CD14-positive monocyte (primary cell): ENCODE measurements at places on chromosomes 16 and 17. TPM values are rescaled to one million over a fixed set of nuclear protein-coding genes. Genes with fewer than 3 reads are reported as not detected.

GFAP gene
- 0.18 TPM for polyA plus RNA-seq

MRC2 gene
- not detected for polyA plus RNA-seq

CD7 gene
- 3.6 and 5.1 TPM in 2 replicates for polyA plus RNA-seq

TP53TG3B gene
- polyA plus RNA-seq: not detected

DNAAF1 gene
- not detected for polyA plus RNA-seq

GRCh38 chr17:17824783-17825614 lies 11.8 kb downstream of the SREBF1 start:
- DNase-seq: no peak

- no peak for DNase-seq
These were observed 6.3 kb upstream of the SLC38A8 start for GRCh38 chr16:84048871-84049270.

- no peak for DNase-seq
These were observed 84.3 kb downstream of the TNFRSF13B start for GRCh38 chr17:16887523-16888095.

DNA sequence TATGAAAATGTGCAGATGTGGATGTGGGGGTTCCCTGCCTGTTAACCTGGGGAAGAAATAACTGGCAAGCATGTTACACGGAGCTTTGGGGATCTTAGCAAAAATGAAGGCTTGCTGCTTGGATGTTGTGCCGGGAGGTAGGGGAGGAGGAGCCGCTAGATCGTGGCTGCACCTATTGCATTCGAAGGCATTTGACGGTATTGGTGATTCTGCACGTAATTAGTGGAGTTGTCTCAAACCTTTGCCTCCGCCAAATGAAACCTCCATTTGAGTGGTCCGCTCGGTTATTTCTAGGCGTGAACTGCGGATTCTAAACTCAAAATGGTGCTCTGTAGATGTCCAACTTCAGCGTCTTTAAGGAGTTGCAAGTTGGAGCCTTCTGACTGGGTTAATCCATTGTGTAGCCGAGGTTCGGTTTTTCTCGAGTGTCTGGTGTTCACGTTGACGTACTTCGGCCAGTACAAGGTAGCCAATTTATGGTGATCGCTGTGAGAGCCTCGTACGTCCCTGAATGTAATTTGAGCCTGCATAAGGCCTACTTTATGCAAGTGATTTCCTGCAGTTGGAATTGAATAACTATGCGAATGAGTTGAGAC lies 1.5 kb downstream of the TNRC6C start:
- DNase-seq: no peak

DNA sequence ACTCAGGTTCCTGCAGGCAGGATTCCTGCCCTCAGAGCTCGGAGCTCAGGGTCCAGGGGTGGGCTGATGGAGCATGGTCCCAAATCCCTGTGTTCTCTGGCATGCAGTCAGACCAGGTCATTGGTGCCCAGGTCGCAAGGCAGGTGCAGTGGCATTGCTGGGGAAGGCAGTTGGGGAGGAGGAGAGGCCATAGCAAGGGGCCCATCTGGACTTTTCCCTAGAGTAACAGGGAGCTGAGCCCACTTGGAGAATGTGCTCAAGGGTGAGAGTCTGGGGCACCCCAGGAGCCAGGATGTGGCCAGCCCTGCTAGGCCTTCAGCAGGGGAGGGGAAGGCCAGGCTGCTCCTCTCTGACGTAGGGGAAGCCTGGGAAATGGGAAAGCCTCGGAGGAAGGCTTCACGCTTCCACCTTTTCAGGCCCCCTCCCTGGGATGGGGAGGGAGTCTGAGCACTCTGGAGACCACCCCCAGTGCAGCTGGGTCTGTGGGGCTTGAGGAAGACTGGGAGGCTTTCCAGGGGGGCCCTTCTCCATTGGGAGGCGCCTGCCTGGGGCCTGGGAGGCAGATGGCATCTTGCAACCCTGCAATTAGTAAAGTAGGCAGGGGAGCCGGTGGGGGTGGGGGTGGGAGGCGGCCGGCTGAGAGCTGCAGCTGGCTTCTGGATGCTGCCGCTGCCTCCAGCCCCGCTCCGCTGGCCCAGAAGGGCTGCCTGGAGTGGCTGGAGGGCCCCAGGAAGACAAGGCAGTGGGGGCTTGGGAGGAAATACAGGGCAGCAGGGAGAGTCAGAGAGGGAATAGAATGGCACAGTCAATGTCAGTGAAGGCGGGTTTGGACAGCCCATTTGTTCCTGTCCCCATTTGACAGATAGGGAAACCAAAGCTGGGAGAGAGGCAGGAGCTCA lies 21.1 kb upstream of the DOK4 start:
- no peak for DNase-seq

- no peak for DNase-seq
These were observed 14.5 kb upstream of the FOXF1 start for GRCh38 chr16:86495756-86496261.

DNA sequence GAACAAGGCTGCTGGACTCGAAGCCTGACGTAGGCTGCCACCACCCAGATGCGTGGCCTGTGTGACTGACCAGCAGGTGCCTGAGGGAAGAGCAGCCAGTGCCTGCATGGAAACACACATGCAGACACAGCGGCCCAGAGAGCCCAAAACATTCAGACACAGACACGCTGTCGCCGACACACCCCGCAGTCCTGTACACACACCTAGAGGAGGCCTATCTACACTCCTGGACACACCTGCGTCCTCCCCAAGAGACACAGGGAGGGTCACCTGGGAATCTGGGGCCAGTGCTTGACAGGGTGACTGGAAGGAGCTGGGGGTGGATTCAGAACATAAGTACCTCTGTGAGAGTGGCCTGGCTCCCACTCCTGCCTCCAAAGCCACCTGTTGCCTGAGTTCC lies 6.1 kb upstream of the TSPOAP1 start:
- no peak for DNase-seq

DNA sequence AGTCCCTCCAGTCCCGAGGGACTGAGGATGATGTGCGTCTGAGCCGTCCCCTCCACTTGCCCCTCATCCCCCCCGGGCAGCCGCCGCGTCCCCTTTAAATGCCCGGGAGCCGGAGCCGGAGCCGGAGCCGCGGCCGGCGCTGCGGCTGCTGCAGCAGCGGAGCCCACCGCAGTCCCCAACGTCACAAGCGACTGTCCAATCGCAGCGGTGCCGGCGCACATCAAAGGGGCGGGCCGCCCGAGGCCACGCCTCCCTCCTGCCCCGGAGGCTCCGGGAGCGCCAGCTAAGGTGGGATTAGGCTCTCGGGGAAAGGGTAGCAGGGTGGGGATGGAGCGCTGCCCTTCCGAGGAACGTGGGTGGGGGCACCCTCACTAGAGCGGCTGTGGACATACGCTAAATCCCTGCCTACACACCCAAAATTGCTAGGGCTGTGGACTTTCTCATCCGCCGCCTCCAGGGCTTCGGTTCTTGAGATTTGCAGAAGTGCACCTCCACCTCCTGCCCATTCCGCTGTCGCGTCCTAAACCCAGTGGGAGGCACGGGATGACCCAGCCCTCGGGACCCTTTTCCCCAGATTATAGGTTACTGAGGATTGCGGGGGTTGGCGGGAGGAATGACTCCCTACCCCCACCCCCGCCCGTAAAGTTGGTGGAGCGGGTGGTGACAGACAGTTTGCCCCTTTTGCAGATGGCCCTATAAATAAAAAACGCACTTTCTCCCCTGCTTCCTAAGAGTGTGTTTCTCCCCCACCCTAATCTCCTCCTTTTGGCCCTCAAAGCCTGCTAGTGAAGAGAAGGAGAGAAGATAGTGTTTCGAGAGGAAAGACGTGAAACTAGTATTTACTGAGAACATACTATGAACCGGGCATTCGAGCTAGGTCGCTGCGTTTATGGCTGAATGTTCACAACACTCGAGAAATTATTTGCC lies at the start of gene PHOSPHO1:
TSS of gene PHOSPHO1 (minus strand) at position 152 of the 927 bp plus-strand sequence. CDS start 4,096 bp downstream, outside the sequence.
- peak; percentile 85 for DNase-seq

DNA sequence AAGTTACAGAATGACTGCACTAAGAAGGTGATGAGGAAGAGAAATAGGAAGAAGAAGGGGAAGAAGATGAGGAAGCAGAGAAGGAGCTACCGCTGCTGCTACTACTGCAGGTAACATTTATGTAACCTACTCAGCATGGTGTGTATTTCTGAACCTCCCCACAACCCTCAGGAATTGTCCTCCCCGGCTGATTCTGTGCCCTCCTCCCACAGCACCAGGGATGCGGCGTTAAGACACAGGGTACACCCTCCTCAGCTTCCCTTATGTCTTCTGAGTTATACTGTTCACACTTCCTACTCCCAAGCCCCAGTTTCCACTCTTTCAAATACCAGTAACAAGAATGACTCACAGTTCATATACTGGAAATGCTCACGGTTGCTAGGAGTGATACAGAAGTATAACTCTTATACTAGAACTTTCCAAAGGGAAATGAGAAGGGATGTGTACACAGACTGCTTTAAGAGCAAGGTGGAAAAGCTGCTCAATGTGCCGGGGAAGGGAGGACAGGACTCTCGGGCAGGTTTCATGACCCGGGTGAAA lies 224.5 kb upstream of the PSMD7 start:
- DNase-seq: no peak

GRCh38 chr16:48565752-48566151 lies 44.2 kb downstream of the N4BP1 start:
- DNase-seq: no peak

DNA sequence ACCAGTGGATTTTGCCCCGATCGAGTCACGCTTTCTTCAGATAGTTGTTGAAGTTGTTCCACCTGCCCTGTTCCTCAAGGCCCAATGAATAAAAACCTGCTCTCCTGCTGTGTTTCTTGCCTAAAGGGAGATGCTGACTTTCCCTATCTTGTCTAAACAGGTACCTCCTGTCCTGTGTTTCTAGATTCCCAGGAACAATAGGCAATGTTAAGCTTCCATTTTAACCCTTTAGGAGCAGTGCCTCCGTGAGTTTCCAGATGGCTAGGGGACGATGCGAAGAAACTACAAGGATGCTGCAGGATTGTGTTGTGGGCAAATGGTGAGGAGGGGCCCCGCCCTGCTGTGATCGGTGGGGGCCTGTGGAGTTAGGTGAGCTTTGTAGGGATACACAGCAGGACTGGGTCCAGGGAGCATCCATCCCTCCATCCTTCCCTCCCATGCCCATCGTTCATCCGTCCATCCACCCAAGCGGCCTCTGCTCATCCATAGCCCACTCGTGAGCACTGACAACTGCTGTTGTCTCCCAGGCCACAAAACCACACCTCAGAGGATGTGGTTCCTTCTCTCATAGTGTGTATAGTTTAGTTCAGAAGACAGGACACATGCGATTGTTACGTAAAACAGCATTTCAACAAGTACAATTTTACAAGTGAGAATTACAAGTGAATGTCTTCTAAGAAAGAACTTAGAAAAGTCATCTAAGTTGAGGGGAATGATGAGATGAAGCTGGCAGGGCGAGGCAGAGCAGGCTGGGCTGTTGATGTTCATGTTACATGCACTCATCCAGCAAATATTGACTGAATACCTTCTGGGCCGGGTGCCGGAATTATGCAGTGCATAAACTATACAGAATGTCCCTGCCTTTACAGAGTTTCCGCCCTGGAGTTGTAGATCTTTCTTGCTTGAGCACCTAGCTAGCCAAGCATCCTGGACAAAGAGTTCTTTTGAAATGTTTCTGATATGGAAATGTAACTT lies 5.2 kb downstream of the ARSG start:
- DNase-seq: peak; percentile 56

DNA sequence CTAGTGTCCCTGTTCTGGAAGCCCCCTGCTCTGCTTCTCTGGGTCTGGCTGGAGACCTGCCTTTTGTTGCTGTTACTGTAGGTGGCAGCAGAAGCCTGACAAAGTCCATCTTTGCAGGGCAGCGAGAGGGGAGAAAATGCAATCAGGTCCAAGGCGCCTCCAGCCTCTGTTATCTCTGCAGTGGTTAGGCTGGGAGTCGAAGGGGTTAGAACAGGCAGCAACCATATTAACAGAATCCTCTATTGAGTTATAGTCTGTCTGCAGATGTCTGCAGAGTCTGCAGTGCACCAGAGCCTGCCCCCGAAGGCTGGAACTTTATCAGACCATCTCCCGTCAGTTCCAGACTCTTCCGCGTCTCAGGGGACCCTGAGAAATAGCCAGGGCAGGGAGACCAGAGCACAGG lies 404.9 kb upstream of the EEF2KMT start:
- no peak for DNase-seq

DNA sequence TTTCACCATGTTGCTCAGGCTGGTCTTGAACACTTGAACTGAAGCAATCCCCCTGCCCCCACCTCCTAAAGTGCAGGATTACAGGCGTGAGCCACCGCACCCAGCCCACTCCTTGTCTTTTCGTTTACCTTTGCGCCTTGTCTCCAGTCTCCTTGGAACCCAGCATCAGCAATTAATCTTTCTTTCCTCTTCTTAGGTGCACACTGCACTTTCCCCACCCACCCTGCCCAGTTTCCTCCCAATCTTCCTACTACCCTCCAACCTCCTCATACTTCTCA lies 1.5 kb upstream of the CLDN7 start:
- no peak for DNase-seq

GRCh38 chr17:17146786-17147406 lies 59.2 kb downstream of the PLD6 start:
- DNase-seq: no peak

DNA sequence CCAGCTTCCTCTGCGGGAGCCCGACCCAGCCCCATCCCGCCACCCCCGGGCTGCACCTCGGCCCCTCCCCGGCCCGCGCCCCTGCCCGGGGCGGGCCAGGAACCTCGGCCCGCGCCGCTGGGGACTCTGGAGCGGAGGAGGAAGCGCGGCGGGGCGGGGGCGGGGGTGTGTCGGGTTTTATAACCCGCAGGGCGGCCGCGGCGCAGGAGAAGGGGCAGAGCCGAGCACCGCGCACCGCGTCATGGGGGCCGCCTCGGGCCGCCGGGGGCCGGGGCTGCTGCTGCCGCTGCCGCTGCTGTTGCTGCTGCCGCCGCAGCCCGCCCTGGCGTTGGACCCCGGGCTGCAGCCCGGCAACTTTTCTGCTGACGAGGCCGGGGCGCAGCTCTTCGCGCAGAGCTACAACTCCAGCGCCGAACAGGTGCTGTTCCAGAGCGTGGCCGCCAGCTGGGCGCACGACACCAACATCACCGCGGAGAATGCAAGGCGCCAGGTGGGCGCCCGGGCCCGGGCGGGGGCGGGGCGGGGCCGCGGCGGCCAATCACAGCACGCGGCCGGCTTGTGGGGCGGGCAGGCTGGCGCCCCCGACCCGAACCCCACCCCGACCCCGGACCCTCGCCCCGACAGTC lies at the start of gene ACE:
TSS of gene ACE (plus strand) at position 208 of the 626 bp plus-strand sequence. CDS start at position 242, 34 bp downstream.
- peak; percentile 6 for DNase-seq
